ENCODE measurements at places on chromosomes 3 and 15.

DNA sequence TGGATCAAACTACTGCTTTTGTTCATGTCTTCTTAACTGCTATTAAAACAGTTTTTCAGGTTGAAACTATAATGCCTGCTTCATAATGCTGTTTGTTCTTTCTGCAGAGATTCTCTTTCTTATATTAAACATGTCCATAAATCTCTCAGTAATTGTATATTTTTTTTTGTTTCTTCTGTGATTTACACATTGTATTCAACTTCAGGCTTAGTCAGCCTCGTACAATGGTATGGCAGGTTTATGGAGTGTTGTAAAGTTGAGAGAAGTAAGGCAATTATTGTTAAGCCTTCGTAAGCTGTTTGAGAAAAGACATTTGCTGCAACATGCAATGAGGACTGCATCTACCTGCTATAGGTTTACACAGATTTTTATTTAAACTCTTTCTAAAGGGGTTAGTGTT is 977.1 kb downstream of the DIPK2A start:
- DNase-seq: no peak

GRCh38 chr15:27844018-27844666 is 255.0 kb downstream of the OCA2 start:
- no peak for DNase-seq

DNA sequence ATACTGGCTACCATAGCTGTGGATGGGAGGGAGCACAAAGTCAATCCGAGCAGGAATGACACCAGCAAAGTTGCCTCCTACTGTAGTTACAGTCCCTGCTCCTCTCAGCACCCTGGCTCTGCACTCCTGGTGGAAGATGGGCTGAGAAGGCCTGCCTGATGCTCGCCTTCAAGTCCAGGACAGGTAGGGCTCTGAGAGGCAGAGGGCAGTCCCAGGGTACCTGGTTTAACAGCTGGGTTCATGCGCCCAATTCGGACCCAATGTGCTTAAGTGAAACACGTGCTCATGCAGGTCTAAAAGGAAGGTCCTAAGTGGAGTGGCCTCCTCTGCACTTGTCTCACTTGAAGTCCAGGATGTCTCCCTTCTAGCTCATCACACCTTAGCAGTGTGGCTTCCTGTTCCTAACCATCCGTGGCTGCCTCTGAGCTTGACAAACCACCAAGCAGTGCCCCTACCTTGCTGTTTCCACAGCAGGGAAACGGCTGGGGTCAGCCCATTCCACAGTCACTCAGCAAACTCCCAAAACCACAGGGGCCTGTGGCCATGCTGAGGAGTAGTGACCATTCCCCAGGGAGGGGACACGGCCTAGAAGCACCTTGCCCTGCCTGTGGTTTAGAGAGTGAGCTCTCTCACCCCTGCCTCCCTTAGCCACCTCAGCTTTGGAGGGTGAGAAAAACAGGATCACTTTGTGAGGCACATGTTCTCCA is 3.9 kb upstream of the MUSTN1 start:
- no peak for DNase-seq

DNA sequence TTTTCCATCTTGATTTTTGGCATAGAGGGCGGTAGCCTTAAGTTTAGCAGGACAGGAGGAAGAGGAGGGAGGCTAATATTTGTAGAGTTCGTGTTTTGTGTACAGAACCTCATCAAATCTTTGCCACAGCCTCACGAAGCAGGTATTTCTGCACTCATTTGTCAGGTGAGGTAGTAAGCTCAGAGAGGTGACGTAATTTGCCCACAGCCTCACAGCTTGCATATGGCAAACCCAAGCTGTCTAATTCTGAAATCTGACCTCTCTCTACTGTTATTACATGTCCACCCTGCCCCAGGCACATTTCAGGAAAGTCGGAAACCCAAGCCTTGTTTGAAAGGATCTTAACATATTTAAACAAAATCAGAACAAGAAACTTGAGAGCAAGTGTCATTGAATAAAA is 91.1 kb upstream of the TPM1 start:
- DNase-seq: no peak

GRCh38 chr3:76479161-76479650 is 560.7 kb upstream of the ROBO2 start:
- no peak for DNase-seq

DNA sequence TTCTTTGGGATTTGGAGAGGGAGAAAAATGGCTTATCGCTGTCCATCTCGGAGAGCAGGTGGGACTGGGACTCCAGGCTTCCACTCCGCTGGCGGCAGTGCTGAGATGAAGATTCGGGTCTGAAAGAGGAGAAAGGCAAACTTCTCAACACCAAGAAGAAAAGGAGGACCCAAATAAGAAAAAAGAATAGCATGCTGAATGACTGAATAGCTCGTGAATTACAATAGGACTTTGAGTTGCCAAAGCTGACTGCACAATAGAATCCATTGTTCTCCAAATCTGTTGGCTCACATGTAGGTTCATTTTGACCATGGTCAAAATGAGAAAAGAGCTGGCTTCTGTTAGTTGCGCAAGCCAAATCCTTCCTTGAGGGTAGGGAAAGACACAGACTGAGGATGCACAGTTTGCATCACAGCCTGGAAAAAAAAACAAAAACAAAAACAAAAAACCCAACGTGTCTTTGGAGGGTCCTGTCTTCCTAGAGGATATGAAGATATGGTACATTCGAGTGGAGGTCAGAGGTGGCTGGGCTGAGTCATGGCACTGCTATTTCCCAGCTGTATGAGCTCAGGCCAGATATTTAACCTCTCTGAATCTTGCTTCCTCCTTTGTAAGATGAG is 59.3 kb upstream of the LMOD3 start:
- DNase-seq: no peak

DNA sequence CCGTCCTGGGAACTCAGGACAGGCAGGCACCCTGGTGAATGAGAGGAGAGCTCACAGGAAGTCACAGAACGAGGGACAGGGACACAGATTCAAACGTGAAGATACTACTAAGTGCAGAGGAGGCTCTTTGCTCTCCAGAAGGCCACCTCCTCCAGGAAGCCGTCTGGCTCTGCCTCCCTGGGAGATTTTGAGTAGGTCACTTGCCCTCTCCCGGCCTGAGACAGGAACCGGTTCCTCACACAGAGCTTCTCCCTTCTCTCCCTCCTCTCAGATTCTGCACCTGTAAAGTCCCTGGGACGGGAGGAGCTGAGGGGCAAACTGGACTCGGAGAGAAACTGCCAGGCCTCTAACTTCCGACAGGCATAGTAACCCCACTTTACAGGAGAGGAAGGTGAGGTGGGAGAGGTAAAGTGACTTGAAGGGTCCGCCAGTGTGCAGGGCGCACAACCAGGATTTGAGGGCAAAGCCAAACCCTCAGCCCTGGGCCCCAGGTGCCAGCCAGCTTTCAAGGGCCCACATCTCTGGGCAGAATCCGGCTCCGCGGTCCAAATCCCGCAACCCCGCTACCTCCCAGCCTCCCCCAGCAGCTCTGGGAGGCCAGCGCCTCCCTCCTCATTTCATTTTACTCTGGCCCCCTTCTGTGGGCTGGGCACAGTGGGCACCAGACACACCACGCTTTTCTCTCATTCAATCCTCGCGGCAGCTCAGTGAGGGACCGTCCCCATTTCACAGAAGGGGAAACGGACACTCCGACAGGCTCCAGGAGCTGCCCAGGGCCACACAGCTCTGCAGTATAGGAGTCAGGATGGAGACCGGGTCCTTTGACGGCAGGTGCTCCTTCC is 150.2 kb downstream of the SMAD6 start:
- no peak for DNase-seq
